ENCODE measurements at places on chromosomes 16 and 17.

DNA sequence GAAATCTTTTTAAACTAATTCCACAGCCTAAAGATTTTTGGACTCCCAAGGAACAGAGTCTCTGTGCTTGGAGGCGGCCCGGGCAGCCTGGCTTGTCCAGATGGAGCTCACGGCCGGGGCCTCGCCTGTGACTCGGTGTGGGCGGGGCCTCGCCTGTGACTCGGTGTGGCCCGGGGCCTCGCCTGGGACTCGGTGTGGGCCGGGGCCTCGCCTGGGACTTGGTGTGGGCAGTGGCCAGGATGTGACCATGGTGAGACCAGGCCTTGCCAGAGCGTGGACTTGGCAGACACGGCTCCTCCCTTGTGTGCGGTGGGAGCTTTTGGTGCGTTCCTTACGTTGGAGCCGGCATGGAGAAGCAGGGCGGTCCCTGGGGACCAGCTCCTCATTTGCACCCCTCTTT is 92.3 kb downstream of the METRNL start:
- DNase-seq, result no peak

GRCh38 chr16:24854607-24855171 is 8.9 kb downstream of the SLC5A11 start:
- no peak for DNase-seq

GRCh38 chr16:78742501-78743283 is 643.2 kb downstream of the WWOX start:
- DNase-seq, result no peak

DNA sequence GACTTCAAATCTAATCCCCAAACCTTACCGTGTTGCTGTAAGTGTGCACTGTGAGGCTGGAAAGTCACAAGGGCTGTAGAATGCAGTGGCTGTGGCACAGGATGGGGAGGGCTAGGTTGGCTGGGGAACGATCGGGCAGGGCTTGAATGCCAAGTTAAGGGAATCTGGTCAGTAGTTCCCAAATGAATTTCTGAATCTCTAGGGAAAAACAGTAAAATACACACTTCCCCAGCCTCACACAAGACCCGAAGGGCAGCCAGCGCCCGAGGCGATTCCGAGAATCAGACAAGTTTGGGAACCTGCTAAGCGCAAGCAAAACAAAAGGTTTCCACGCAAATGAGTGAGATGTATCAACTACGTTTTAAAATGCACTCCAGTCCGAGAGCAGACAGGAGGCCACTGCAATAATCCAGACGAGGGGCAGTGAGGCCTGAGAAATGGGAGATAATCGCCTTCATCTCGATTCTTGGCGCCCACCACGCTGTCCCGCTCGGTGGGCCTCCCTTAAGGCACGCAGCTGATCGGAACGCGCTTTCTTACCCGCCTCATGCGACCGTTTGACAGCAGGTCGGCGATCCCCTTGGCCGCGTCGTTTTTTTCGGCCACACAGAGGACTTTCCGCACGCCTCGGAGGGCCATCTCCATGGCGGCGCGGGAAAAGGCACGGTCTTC is 599 bp downstream of the TOP3A start:
- peak; percentile 23 for DNase-seq

GRCh38 chr17:8563024-8563776 is 67.3 kb downstream of the MYH10 start:
- DNase-seq, result no peak

DNA sequence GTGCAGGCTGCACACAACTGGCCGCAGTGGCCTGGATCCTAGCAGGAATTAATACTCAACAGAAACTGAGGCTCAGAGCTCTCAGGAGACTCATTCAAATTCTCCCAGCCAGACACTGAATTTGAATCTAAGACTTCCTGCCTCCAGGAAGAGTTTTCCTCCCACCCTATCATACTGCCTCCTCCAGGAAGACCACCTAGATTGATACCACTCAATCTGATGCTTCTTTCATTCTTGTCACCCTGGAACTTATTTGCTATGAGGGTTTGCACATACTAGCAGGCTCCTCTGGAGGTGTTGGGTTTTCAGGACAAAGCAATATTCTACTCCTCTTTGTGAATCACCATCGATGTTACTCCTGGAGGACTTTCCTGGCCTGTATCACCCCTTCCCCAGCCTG is 5.7 kb upstream of the RPL38 start:
- no peak for DNase-seq

DNA sequence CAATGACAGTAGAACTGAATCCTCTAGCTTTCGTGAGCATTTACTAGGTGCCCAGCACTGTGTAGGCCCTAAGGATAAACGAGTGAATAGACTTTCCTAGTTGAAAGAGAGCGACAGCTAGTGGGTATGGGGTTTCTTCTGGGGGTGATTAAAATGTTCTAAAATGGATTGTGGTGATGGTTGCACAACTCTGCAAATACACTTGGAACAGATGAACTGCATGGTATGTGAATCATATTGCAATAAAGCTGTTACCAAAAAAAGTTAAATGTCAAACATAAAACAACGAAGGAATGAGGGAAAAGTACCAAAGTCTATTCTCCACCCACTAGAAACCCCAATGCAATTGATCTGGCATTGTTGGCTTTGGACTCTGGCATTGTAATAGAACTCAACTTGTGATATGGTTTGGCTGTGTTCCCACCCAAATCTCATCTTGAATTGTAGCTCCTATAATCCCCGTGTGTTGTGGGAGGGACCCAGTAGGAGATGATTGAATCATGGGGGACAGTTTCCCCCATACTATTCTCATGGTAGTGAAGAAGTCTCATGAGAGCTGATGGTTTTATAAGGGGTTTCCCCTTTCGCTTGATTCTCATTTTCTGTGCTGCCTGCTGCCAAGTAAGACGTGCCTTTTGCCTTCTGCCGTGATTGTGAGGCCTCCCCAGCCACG is 70.5 kb downstream of the MARF1 start:
- no peak for DNase-seq

DNA sequence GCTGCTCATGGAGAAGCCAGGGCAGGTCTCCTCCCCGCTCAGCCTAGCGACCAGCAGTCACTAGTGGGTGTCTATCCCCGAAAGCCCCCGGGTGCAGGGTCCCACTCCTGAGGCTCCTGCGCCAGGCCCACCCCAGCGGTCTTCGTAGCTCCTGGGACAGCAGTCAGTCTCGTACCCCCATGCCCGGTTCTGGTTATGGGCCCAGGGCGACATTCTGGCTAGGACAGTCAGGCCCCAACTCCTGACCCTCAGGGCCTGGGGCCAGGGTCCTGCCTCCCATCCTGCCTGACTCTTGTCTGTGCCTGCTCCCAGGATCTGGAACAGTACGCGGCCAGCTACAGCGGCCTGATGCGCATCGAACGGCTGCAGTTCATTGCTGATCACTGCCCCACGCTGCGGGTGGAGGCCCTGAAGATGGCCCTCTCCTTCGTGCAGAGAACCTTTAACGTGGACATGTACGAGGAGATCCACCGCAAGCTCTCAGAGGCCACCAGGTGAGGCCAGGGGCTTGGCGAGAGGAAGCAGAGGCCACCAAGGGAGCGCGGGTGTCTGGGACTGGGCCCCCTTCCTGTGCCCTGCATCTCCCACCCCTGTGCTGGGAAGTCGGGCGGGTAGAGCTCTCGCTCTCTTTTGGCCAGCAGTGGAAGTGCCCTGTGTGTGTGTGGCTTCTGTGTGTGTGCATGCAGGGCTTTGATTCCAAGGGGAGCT is 2.0 kb downstream of the GPS1 start:
- DNase-seq, result no peak

DNA sequence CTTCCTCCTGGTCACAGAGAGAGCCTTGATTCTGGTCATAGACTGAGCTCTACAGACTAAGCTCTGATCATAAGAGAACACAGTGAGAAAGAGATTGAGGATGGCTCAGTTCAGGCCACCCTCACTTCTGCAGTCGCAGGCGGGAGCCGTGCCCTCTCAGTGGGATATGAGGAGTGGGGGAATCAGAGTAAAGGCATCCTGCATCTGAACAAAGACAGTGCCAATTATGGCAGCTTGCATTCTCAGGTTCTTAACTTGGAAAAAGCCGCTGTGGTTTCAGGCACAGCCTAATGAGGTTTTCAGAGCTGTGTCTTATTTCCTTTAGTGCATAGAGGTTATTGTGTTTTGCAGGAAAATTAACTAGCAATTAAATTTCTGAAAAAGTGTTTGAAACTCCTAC is 134.4 kb upstream of the NLRP1 start:
- DNase-seq, result no peak

DNA sequence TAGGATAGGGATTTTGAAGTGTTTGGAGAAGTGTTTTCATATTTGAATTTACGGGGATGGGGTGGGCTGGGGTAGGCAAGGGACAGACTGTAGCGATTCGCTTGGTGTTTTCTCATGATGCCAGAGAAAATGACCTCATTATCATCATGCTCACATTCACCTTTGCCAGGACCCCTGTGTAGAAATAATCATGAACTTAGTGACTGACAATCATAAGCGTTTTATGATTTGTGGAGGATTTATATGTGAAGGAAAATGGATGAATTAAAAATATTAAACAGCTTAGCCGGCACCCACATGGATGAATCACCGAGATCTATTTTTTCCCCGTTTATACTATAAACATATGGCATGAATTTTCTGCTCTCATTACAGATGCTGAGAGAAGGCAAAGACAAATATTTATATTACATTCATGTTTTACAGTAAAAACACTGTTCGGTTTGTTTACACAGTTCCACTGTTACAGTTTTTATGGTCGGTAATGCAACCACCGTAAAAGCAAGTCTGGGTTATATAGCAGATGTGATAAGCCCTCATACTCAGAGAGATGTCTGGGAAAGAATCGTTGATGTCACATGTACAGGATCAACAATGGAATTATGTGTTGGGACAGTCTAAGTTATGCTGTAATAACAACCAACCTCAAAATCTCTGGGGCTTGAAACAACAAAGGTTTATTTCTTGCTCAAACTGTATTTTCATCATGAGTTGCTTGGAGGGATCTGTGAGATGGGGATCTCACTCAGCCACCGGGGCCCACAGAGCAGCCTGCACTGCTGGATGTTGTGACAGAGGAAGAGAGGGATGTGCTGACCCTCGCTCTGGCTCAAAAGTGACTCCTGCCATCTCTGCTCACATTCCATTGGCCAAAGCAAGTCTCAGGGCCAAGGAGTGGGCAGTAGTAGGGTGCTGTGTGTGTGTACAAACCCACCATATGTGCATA is 85.1 kb downstream of the WWOX start:
- no peak for DNase-seq

DNA sequence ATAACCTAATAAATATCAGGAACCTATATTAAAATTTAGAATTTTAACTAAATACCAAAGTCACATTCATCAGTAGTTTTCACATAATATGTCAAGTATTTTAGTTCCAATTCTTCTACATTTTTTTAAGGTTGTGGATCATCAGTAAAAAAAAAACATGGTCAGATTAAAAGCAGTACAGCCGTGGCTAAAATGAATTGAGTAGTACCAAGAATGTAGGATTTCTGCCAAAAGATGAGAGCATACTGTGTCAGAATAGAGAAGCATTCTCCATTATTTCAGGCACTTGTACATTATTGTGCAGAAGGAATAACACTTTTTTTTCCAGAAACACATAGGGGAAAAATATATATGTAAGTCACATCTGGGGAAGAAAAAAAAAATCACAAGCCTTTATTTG is 1176.1 kb downstream of the CDH11 start:
- DNase-seq, result no peak

- DNase-seq, result no peak
Measured at GRCh38 chr17:73911726-73912372, 267.6 kb upstream of the SDK2 start.

GRCh38 chr16:20844588-20844987 is 38.3 kb downstream of the REXO5 start:
- no peak for DNase-seq

- no peak for DNase-seq
Measured at GRCh38 chr17:72501404-72502370, 380.9 kb downstream of the SOX9 start.

DNA sequence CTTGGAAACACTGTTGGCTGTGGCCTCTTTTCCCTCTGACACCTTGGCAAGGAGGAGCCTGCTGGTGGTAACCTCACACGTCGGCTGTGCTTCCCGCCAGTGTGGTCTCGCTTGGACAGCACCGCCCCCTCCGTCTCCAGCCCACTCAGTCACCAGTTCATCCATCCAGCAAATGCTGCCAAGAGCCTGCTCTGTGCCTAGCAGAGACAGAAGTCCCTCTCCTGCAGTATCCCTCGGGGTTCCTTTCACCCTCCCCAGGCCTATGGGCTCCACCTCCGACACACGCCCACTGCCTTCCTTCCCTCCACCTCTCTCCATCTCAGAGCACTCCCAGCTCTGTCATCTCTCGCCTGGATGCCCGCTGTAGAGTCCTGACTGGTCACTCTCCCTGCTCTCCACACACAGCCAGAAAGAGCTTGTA is 12.3 kb downstream of the CACNG4 start:
- DNase-seq, result no peak

DNA sequence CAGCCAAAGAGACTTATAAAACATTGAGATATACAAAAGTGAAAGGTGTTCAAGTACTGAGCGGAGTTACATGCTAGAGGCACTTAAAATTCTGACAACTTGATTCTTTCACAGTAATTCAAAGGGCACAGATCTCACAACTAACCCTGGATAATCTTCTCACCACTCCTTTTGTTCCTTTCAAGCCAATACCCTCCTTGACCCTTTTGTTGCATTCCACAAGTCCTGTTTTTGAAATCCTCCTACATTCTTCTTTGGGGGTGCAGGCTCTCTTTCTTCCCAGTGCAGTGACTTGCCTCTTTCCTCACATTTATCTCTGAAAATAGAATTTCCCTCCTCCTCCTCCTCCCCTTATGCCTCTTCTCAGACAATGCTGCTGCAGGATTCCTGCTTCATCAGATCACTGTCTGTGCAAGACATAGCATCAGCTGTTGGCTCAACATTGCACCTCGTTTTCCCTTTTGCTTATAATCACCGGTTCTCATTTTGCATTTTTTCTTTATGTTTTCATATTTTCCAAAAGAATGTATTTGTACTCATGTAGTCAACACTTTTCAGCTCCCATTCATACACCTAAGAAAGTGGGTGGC is 199.3 kb downstream of the CDH8 start:
- DNase-seq, result no peak

- no peak for DNase-seq
Measured at GRCh38 chr16:85778873-85779272, 20.5 kb downstream of the EMC8 start.

- DNase-seq, result no peak
Measured at GRCh38 chr17:78689029-78689428, 93.0 kb downstream of the CYTH1 start.

DNA sequence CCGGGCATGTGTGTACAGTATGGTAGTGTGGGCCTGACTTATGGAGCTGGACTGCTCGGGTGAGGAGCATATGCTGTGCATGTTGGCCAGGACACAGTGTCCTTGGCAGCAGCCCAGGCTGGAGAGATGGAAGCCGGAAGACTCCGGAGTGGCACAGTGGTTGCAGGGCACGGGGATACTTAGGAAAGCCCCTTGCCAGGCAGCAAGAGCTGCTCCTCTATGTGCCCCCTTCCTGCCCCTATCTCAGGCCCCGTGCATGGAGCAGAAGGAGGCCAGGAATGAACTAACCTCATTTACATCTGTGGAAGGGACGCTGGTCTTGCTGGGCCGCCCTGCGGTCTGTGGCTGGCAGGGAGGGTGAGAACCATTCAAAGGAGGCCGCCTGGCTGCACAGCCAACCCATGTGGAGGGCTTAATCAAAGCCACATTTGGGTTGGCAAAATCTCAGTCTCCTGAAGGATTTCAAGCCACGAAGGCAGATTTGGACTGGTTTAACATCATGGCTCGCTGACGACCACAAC is 32.2 kb upstream of the RCVRN start:
- peak; percentile 51 for DNase-seq

- no peak for DNase-seq
Measured at GRCh38 chr17:29555840-29556239, 11.0 kb downstream of the ABHD15 start.

- DNase-seq, result no peak
Measured at GRCh38 chr16:6615636-6616035, 717.0 kb upstream of the RBFOX1 start.

Measured in heart right ventricle (tissue), 16 donors.